Right atrium auricular region (tissue), 2 donors: ENCODE measurements at places on chromosomes 7 and 10. TPM values are rescaled to one million over a fixed set of nuclear protein-coding genes. Genes with fewer than 3 reads are reported as not detected.

STAG3 gene
- not detected for total RNA-seq

IFIT1 gene
- 6.7 TPM for total RNA-seq

IFIT1B gene
- 0.24 TPM for total RNA-seq

DNAJB12 gene
- total RNA-seq = 24.5 TPM

DEPP1 gene
- 68.8 TPM for total RNA-seq

CYP3A4 gene
- not detected for total RNA-seq

FAM241B gene
- 3.5 TPM for total RNA-seq

CUBN gene
- 0.94 TPM for total RNA-seq

SUFU gene
- total RNA-seq = 4.9 TPM

COL13A1 gene
- total RNA-seq = 5.7 TPM

CDC14C gene
- not detected for total RNA-seq

MYO1G gene
- total RNA-seq = 2.2 TPM

CNTNAP2 gene
- 1.1 TPM for total RNA-seq

IDI2 gene
- not detected for total RNA-seq

ANXA8L1 gene
- total RNA-seq = 44.2 TPM

H2BK1 gene
- total RNA-seq = not detected

KIN gene
- total RNA-seq = 5.1 TPM

SOSTDC1 gene
- total RNA-seq = 5.9 TPM

EBLN1 gene
- total RNA-seq = not detected

VWDE gene
- total RNA-seq = 14.4 TPM

PNLIPRP1 gene
- not detected for total RNA-seq

ZNF239 gene
- total RNA-seq = 2.2 TPM

PPP1R9A gene
- total RNA-seq = 23.3 TPM

FAM20C gene
- total RNA-seq = 19.9 TPM

ERLIN1 gene
- 7.2 TPM for total RNA-seq

C10orf143 gene
- total RNA-seq = 0.93 TPM

BMPR1A gene
- 28.6 TPM for total RNA-seq

FAM13C gene
- 4.4 TPM for total RNA-seq

FKBP6 gene
- total RNA-seq = not detected

CDK14 gene
- 21.5 TPM for total RNA-seq
